ENCODE measurements at places on chromosomes 2 and 18. TPM values are rescaled to one million over a fixed set of nuclear protein-coding genes. Genes with fewer than 3 reads are reported as not detected.

The FSIP2 gene
- not detected for total RNA-seq

The CELF4 gene
- total RNA-seq: not detected

The PSMA8 gene
- not detected for total RNA-seq

The SPHKAP gene
- total RNA-seq: not detected

The FAM237A gene
- not detected for total RNA-seq

DNA sequence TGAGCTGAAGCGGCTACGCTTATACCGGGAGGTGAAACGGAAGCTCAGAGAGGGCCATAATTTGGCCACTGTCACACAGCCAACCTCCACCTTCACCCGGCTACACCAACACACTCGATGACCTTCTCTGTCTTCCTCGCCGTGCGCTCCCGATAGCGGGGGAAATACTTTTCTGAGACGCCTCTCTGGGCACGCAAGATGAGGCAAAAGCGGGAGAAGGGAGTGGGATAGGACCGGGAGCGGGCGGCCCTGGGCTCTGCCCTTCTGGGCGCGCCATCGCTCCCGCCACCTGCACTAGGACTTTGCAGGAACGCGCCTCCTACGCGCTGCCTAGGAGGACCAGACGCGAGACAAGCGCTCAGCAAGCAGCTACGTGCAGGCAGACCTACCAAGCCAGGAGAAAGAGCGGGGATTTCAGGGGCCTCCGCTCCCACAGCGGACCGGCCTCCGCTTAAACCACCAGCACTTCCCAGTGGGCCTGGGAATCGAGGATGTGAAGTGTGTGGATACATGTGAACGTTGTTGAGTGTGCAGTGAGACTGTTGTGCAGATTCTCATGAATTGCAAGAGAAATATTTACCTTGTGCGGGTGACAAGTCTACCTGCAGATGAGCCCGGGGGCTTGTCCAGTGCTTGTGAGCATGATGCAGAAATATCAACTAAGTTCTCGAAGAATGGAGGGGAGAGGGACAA lies 11.4 kb downstream of the SIX3 start:
- no peak for DNase-seq

- DNase-seq: no peak
Measured at GRCh38 chr18:48615566-48616401, 77.0 kb downstream of the CTIF start.

GRCh38 chr2:40265602-40266001 lies 186.3 kb downstream of the SLC8A1 start:
- no peak for DNase-seq
